ENCODE measurements at places on chromosomes 2 and 18.

DNA sequence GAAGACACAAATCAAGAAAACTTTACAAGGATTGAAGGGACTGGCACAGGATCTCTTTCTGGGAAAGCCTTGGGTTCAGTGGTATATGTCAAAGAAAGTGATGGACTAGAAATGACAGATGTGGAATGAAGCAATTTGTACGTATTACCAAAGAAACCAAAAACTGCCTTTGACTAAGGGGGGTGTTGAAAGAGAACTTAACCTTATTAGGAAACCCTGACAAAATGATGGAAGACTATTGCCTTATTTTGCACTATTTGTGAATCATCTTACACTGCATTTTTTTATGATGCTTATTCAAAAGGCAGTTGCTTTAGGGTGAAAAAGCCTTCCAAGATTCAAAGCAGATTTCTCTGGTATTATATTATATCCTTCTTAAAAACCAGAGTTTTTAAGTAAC is 4.0 kb downstream of the TSGA10 start:
- no peak for DNase-seq

DNA sequence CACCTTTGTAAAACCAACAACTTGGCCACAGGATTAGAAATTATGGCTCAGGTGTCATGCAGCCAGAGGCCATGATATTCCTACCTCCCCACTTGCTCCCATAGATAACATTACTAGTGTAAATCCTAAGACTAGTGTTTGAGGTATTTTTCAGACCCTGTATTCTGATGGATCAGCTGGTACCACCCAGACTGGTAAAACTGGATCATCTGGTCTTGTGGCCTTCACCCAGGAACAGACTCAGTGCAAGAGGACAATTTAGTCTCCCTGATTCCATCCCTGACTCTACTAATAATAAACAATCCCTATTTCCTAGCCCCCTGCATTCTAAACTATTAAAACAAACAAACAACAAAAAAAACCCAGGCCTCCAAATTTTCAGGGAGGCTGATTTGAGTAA is 121.0 kb downstream of the ALPK2 start:
- no peak for DNase-seq

- peak; percentile 35 for DNase-seq
These were observed 142.9 kb upstream of the NXPH2 start for GRCh38 chr2:138922973-138923563.

GRCh38 chr2:152717228-152718075 is at the start of gene PRPF40A:
PRPF40A (minus strand) TSS chr2:152717461; CDS start chr2:152717439, 22 bp downstream.
- DNase-seq: peak; percentile 98

- no peak for DNase-seq
These were observed 81.4 kb downstream of the TGOLN2 start for GRCh38 chr2:85246348-85246747.

DNA sequence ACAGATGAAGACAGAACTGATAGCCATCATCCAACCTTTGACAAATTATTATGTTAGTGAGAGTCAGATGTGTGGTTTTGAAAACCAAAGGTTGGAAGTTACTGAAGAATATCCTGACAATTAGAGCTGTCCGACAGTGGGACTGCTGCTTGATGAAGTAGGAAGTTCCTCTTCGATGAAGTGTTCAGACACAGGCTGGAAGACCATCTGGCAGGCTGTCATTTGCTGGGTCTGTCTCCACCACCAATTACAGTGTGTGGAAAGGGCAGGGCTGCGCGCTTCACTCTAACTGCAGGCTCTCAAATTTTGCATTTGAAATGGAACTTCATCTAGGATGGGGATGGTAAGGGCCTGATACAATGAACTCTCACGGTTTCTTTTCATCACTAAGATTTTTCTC is 313.8 kb downstream of the PIK3C3 start:
- DNase-seq: no peak

DNA sequence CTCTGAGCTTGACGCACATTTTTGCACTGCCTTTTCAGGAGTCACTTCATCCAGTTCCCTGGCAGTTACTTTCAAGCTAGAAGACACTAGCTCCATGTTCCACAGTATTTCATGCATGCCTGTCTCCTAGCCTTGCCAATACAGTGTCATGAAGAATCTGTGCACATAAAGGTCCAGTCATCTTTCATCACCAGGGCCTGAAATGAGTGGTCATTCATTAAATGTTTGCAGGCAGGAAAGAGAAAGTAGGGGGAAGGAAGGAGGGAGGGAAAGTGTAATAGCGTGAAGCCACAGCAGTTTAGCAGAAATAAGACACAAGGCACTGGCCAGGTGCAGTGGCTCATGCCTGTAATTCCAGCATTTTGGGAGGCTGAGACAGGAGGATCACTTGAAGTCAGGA is 92.4 kb upstream of the COPS8 start:
- no peak for DNase-seq

- DNase-seq: peak; percentile 83
These were observed 72.2 kb downstream of the MAP2 start for GRCh38 chr2:209495855-209496585.

GRCh38 chr2:64362562-64363026 is 91.4 kb upstream of the LGALSL start:
- no peak for DNase-seq

DNA sequence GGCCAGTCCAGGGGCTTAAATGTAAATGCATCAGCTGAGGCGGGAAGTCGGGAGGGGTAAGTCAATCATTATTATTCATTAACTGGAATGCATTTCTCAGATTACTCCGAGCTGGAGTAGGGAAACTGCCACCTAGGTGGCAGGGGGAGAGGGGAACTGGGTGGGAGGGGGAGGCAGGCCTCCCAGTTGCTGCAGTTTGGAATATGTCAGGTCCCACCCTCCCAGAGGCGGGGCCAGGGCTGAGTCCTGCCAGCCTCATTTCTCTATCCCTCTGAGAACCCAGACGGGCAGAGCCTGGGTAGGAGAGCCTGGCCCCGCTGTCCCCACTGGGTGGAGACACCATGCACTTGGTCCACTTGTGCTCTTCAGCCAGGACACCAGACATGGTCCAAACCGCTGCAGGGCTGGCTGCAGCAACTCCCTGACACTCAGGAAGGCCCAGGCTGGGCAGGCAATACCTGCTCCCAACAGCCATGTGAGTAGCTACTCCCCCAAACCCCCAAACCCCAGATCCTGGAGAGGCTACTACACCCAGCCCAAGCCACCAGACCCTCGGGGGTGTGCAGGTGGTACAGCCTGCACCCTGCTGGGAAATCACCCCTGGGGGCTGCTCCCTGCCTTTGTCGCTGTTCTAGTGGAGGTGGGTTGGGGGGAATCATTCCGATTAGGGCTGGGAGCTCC is at the start of gene GPBAR1:
Gene GPBAR1 (plus strand): TSS at position 274 of the 681 bp plus-strand sequence. CDS start 1,710 bp downstream, outside the sequence.
- no peak for DNase-seq

DNA sequence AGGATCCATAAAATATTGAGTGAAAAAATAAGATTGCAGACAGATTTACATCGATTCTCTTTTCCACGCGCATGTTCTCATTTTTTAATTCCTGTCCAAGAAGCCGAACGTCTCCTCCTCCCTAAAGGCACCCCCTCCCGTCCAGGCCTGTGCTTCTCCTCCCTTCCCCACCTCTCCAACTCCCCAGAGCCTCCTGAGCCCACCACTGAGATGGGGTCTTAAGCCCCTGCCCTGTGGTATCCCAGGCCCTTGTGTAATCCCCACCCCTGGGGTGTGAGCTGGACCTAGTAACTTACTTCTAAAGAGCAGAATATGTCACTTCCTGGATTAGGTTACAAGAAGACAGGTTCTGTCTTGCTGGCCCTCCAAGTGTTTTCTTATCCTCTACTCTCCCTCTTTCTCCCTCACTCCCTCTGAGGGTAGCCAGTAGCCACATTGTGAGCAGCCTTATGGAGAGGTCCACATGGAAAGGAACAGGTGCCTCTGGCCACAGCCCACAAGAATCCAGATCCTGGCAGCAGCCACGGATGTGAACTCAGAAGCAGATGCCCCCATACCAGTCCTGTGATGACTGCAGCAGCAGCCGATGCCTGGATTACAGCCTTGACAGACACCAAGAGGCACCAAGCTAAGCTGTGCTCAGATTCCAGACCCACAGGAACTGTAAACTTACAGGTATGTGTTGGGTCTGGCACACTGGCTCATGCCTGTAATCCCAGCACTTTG is 39.6 kb upstream of the OTOS start:
- no peak for DNase-seq

GRCh38 chr18:64019922-64020756 is 50.3 kb downstream of the SERPINB8 start:
- DNase-seq: no peak

DNA sequence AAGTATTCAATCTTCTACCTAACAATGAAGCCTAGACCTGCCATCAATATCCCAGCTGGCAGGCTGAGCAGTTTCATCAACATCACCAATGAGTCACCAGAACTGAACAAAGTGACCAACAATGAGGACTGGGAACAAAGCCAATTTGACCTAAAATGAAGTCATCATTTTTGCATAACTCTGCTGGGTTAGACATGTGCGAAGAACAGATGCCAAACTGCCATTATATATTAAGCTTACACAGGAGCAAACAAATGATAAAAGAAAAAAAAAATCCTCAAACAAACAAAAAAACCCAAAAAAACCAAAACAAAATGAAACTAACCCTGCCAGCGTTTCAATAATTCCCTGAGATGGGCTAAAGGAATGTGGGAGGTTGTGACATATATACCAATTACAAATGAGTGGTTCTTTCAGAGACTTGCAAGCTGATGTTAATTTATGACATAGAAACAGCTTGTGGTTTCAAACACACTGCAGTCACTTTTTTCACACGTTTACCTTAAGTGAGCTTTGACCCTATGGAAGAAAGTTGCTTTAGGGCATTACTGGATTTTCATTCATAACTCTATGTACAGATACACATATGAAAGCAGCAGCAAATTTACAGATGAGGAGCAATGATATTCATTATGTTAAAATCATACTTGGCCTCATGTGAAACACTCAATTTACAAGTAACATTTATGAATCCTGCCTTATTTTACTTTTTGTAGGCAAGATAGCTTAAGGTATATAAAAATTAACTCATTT is 56.9 kb upstream of the CCDC141 start:
- peak; percentile 96 for DNase-seq

- no peak for DNase-seq
These were observed 327 bp downstream of the LTBP1 start for GRCh38 chr2:32947076-32947483.

DNA sequence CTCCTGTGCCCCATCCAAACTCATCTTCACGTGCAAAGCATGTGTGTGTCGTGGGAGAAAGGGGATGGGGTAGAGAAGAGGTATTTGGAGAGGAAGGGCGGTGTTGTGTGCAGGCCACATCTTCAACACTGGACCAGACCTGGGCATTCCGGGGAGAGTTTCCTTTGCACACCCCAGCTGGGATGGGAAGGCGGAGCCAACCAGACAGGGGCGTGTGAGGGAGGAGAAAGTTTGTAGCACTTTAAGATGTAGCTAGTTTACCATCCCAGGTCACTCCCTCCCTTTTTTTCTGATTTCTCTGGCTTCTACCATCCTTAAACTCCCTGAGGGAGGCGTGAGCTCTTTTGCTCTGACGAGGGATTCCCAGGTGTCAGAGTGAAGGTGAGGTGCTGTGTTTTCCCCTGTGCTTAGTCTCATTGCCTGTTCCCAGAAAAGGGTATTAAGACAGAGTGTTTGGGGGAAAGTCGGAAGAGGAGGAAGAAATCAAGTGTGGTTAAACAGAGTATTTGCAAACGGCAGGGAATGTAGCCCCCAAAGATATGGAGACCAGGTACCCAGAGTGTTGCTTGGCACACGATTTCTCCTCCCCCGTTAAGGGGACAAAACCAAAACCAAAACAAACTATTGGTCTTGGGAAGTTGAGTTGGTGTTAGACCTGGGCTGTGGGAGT is 1.6 kb downstream of the SETBP1 start:
- peak; percentile 28 for DNase-seq

DNA sequence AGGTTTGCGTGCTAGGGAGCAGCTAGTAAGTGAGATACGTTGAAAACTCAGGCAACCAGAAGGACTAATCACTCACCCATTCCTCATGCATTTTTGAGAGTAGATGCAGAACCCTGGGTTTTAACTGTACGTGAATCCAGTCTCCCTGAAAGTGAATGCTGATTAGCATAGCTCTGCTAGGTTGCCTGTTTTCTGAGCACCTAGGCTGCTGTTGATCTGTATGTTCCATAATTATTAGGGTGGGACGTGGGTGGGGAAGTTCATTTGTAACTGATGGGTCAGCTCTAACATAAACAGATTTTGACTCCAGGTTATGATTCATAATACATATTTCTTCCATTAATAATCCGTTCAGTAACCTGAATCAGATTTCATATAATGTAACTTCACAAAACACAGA is 379.0 kb upstream of the FANCL start:
- no peak for DNase-seq

DNA sequence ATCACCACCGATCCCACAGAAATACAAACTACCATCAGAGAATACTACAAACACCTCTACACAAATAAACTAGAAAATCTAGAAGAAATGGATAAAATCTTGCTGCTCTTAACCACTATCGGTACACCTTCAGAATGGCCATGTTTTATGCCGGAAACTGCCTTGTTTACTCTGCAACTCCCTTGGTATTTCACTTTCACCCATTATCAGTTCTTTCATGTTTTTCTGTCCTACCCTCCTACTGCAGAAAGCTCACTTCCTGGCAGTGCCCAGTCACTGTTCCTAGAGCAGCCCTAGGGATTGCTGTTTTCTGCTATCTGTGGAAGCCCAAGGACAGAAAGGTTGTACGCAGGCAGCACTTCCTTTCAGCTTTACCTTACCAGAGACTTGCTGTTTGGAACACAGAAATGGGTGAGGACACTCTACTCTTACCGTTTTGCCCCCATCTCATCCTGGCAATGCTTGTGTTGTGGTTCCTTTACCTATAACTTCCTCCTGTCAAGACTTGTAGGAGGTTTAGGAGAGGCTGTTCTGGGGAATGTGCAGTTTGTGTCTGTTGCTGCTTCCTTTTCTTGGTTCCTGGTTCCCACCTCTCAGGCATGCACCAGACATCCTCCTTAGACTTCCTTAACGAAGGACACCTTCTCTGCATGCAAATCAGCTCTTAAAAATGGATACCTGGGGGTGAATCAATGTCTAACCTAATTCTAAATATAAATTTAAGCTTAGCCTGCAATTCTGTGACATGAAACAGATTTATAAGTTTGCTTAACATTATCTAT is 394.4 kb downstream of the SPAG16 start:
- no peak for DNase-seq
